ENCODE measurements at places on chromosomes 5 and 9. TPM values are rescaled to one million over a fixed set of nuclear protein-coding genes. Genes with fewer than 3 reads are reported as not detected.

- no peak for DNase-seq
Measured at GRCh38 chr9:89723469-89724100, 118.8 kb downstream of the GADD45G start.

GRCh38 chr9:116276196-116276493 lies 122.6 kb downstream of the PAPPA start:
- DNase-seq = no peak

GRCh38 chr5:74093561-74093960 lies 467.6 kb downstream of the ARHGEF28 start:
- no peak for DNase-seq

- DNase-seq = no peak
Measured at GRCh38 chr5:179061025-179061424, 852 bp downstream of the ZNF354C start.

- no peak for DNase-seq
Measured at GRCh38 chr9:95840074-95840473, 35.4 kb upstream of the ERCC6L2 start.

GRCh38 chr5:131640043-131640856 lies 5.2 kb upstream of the RAPGEF6 start:
- peak; percentile 52 for DNase-seq

- DNase-seq = no peak
Measured at GRCh38 chr5:13601112-13601511, 343.4 kb downstream of the DNAH5 start.

GRCh38 chr5:162703914-162704313 lies 636.3 kb downstream of the GABRG2 start:
- DNase-seq = no peak

DNA sequence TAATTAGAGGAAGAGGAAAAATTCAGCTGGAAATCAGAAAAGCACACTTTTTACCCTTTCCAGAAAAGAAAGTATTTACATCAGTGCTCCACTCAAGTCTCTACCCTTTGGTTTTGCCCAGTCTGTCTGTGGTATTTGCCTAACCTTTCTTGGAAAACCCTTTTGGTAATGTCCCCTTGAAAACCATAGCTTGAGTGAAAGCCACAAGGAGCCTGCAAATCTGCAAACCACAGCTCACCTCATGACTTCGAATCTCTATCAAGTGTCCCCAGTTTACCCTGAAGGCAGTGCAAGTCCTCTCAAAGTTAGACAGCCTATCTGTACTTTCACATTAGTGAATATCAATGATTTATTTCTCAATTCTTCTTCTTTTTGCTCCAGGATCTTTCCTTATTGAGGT lies 162.1 kb upstream of the TSLP start:
- no peak for DNase-seq

- no peak for DNase-seq
Measured at GRCh38 chr5:112525217-112525616, 106.1 kb upstream of the EPB41L4A start.

- no peak for DNase-seq
Measured at GRCh38 chr5:71769287-71769686, 50.2 kb downstream of the CARTPT start.

DNA sequence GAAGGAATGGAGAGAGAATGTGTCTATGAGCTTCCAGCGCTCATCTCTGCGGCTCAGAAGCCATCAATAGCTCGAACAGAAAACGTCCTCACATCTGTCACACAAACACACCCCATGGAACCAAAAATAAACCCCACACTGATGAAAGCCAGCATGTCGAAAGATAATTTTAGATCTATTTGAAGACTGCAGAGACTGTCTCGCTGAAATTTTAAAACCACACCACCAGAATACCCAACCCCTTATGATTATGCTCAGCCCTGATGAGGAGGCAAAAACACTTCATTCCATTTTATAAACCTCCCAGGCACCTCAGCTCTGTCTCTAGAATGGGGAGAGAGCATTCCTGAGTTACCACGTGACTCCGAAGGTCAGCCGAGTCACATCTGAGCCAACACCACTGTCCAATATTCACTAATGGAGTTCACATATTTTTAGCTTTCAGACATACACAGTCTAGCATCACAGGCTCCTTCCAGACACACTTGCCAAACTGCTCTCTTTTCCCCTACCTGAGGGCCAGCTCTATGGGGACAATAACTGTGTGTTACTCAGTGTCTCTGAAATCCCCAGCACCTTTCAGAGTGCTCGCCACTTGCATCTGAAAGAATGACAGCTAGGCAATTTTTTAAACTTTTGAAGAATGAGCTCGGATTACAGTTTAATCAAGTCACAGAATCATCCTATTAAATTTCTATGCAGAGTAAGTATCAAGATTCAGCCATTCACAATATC lies 63.2 kb downstream of the SERINC5 start:
- DNase-seq = no peak

GRCh38 chr9:4131946-4132345 lies 167.9 kb downstream of the GLIS3 start:
- no peak for DNase-seq

DNA sequence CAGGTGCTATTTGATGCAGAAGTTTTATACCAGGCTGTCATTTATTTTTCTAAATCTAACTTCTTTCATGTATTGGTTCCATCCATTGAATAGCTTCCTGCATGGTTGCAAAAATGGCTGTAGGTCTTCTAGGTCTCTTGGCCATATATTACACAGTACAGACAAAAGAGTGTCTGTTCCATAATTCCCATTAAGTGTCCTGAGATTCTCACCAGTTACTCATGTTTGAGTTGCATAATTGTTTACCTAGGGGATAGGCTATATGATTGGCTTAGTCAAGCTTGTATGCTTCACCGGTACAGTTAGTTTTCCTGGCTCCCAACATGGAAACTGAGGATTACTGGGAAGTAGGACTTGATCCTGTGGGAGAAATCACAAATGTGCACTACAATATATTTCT lies 399.4 kb upstream of the NUDT12 start:
- DNase-seq = no peak

DNA sequence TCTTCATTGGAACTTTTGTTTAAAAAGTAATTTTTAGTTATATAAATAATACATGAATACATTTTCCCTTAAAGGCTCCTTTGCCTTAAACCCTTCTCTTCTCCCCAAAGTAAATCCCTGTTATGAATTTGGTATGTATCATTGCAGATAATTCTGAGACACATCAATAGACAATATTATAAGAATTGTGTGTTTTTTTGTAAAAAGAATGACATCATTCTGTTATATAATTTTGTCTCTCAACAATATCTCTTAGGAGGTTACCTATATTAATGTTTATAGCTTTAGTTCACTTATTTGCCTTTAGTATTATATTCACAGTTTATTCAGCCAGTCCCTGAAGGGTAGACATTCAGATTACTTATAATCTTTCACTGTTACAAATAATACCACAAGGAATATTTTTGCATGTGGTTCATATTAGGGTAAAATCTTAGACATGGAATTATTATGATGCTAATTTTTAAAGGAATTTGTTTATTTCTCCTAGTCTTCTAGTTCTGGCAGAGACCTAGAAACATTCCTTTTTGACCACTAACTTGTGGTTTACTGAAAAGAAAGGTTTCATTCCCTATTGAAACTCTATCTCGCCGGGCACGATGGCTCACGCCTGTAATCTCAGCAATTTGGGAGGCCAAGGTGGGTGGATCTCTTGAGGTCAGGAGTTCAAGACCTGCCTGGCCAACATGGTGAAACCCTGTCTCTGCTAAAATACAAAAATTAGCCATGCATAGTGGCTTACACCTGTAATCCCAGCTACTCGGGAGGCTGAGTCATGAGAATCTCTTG lies 105.6 kb downstream of the KCTD16 start:
- DNase-seq = no peak

GRCh38 chr5:59759600-59760351 lies 133.8 kb downstream of the PDE4D start:
- no peak for DNase-seq

GRCh38 chr5:77867194-77867691 lies 91.1 kb upstream of the TBCA start:
- DNase-seq = no peak

DNA sequence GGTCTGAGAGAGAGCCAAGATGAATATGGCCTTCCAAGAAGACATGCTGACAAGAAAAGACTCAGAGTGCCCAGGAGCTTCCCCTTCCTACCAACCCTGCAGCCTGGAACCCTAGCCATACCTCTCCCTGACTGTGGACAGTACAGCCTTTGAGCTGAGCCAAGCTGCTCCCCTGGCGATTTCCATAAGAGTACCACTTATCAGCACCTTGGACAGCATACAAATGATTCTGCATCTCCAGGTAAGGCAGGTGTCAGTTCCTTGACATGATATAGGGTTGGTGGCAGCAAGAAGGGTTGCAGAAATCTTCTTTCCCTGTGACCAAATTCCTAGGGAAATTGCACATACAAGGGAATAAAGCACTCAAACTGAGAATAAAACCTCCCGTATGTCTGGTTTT lies 58.3 kb downstream of the MFAP3 start:
- DNase-seq = no peak

- DNase-seq = no peak
Measured at GRCh38 chr9:137307255-137308056, 5.4 kb upstream of the NRARP start.

DNA sequence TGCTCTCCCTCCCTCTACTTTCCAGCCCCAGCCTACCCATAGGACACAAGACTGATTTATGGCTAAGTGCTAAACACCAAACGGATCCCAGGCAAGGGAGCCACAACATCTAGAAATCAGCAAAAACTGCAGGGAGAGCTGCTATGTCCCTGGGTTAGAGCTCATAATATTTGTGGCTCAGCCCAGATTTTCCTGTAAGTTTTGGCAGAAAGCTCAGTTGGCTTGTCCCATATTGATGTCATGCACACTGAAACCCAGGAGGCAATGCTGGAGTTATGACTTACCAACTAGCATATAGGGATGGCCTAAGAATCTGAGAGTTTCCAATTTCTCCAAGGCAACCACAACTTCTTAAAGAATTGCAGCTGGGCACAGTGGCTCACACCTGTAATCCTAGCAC lies 44.7 kb upstream of the MYOT start:
- no peak for DNase-seq

GRCh38 chr5:31641575-31641974 lies 2.6 kb downstream of the PDZD2 start:
- DNase-seq = no peak

DNA sequence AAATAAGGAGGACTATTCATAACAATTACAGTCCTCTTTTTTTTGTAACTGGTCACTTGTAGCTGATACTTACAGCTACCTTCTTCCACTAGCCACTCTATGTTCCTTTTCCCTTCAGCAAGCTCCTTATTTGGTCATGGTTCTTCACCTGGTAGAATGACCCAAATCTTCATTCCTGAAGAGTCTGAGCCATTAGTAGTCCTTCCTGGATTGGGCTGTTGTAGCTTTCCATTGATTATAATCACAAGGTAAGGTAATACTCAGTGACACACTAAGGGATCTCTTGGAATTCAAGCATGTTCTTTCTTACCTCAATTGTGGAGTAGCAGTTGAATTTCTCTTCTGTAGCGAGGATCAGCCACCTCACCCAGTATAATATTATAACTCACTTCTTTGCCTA lies 25.5 kb upstream of the ITGA2 start:
- no peak for DNase-seq

DNA sequence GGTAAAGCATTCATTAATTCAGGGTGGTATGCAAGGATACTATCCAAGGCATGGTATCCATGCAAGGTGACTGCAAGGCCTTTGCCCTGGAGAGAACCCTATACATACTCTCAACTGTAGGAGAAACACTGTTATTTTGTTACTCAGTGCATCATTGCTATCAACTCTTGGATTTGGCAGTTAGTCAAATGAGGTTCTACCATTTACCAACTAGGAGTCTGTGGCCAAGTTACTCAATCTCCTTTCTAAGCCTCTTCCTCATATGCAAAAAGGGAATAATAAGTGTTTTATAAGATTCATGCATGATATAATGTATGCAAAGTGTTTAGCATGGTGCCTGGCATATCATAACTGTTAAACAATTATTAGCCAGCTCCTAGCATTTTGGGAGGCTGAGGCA lies 4.0 kb downstream of the PCDHGC3 start:
- no peak for DNase-seq

DNA sequence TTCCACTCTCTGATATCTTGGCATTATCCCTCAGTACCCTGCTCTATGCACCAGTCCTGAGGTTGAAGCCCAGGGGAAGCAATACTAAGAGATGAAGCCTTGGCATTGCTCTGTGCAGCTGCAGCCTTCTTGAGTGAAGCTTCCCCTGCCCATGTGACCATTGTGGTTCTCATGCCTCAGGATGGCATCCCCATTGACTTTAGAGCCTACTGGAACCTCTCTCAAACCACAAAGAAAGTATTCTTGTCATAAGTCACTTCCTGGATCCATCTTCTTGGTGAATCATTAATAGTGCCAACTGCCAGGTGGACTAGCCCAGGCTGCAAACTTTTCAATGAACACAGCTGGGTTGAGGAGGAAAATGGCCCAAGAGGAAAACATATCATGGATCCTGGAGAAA lies 283.9 kb upstream of the RFX3 start:
- no peak for DNase-seq

GRCh38 chr5:68839019-68839552 lies 254.7 kb upstream of the SLC30A5 start:
- DNase-seq = no peak

GRCh38 chr5:136399527-136399926 lies 34.2 kb upstream of the TRPC7 start:
- no peak for DNase-seq

- no peak for DNase-seq
Measured at GRCh38 chr5:96933764-96934707, 1.8 kb upstream of the LNPEP start.

- DNase-seq = no peak
Measured at GRCh38 chr9:101585740-101586139, 9.0 kb downstream of the PPP3R2 start.

- DNase-seq = no peak
Measured at GRCh38 chr9:131848570-131849160, 108.8 kb upstream of the RAPGEF1 start.

- DNase-seq = no peak
Measured at GRCh38 chr5:172686111-172686510, 45.0 kb downstream of the NEURL1B start.

- DNase-seq = no peak
Measured at GRCh38 chr5:38739011-38739704, 106.7 kb upstream of the OSMR start.

The PLPPR1 gene
- not detected for total RNA-seq

The TRIM52 gene
- 14.2 TPM for total RNA-seq

The HSPA5 gene
- 215 TPM for total RNA-seq

The TAF11L2 gene
- not detected for total RNA-seq

The HSPB3 gene
- total RNA-seq = 4.1 TPM

The IRX1 gene
- not detected for total RNA-seq

The HNRNPA0 gene
- 33.3 TPM for total RNA-seq

The RMI1 gene
- 15.7 TPM for total RNA-seq

The NTNG2 gene
- total RNA-seq = 0.42 TPM

The CSF2 gene
- total RNA-seq = 0.29 TPM

The IFNA13 gene
- total RNA-seq = not detected

The PCDHGB5 gene
- total RNA-seq = 0.29 TPM

The FRMD3 gene
- total RNA-seq = 0.51 TPM

The DPP7 gene
- total RNA-seq = 322 TPM

The GARNL3 gene
- total RNA-seq = 2.5 TPM

The MARCOL gene
- not detected for total RNA-seq

Measured in K562 (cell line).